ENCODE measurements at places on chromosomes 16 and 17.

- no peak for DNase-seq
Observed at GRCh38 chr17:77465358-77466041, 324.7 kb downstream of the SEC14L1 start.

DNA sequence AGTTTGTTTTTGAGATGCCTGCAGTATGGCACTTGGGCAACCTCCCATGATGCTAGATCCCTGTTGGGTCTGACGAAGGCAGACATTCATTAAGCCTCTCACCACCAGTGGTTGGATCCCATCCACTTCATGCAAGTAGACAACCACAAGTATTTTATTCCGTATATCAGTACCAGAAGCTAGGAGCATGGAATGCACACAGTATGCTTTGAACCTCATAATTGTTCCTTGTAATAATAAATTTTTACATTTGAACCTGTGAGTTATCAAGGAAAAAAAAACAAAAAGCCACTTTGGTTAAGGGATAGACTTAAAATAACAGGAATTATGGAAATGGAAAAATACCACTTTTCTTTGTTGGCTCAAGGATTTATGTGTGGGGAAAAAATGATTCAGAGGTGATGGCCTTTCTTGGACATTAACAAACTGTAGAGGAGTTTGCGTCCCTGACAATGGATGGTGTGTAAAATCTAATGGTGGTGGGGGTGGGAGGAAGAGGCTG lies 107.1 kb upstream of the KCNJ16 start:
- DNase-seq: no peak

GRCh38 chr16:9476744-9477143 lies 385.3 kb downstream of the HAPSTR1 start:
- DNase-seq: no peak

- DNase-seq: no peak
Observed at GRCh38 chr17:39617446-39618245, 9.1 kb upstream of the PPP1R1B start.

DNA sequence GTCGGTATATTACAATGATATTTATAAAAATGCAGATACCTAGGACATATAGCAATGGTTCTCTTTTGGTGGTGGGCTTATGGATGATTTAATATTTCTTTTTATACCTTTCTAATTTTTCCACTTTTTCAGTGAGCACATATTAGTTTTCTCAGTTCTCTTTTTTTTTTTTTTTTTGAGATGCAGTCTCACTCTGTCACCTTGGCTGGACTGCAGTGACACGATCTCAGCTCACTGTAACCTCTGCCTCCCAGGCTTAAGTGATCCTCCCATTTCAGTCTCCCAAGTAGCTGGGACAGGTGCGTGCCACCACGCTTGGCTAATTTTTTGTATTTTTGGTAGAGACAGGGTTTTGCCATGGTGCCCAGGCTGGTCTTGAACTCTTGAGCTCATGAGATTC lies 15.1 kb downstream of the MAP3K14 start:
- no peak for DNase-seq

DNA sequence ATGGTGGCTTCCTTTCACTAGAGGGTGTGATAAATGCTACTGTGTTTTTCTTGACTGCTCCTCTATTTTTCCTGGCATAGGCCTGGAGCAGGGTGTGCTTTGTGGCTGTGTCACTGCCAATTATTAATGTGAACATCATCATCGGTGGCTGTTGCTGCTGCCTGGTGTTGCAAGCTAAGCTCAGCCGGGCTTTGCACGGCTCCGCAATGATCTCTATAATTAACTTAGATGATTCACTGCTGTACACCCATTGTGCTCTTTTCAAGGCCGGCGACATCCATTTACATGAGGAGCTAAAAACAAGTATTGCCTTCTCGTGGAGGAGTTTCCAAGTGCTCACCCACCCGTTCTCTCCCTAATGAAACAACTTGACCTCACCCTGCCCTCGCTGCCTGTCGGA lies 160.1 kb upstream of the IRX3 start:
- no peak for DNase-seq

DNA sequence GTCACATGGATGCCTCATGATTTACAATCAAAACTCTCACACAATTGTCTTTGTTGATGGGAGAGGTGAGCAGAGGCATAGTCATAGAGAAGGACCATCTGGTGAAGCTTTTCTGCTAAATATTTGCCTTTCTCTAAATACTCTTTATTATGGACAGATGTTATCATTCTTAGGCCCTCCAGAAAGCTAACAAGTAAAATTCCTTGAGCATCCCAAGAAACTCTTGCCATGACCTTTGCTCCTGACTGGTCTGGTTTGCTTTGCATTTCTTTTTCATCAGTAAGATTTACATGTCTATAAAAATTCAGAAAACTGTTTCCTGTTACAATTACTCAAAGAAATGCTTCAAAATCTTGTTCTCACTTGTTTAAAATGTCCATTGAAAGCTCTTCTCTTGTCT lies 1336.6 kb upstream of the CDH8 start:
- no peak for DNase-seq

Data from epithelial cell of prostate (primary cell).